ENCODE measurements at places on chromosomes 11 and 22.

DNA sequence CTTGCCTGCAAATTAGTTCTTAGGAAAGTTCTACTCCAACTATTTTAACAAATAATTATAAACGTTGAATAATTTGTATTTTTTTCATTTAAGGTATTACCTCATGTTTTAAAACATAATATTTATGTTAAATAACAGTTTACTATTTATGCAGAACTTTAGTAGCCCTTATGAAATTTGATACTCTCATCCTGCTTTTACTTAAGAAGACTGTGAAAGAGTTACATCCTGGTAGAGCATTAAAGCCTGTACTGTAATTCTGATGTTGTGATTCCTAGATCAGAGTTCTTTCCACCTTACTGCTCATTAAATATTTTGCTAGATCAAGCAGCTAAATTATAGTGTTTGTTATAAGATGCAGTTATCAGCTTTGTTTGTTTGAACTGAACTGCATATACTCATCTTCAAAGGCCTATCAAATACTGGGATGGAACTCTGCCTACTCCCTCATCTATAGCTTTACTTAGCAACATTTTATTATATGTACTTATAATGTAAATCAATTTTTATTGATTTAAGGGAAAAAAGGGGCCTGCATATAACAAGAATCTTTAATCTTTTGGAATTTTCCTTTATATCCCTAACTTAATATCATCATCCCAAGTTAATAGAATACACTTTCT lies 304.2 kb downstream of the DYNC2H1 start:
- DNase-seq: no peak

- DNase-seq: no peak
These were observed 50.6 kb downstream of the LDLRAD3 start for GRCh38 chr11:35994421-35994820.

GRCh38 chr11:32435511-32435941 lies at the start of gene WT1:
TSS of gene WT1 (minus strand) at chr11:32435539.
- DNase-seq: no peak

DNA sequence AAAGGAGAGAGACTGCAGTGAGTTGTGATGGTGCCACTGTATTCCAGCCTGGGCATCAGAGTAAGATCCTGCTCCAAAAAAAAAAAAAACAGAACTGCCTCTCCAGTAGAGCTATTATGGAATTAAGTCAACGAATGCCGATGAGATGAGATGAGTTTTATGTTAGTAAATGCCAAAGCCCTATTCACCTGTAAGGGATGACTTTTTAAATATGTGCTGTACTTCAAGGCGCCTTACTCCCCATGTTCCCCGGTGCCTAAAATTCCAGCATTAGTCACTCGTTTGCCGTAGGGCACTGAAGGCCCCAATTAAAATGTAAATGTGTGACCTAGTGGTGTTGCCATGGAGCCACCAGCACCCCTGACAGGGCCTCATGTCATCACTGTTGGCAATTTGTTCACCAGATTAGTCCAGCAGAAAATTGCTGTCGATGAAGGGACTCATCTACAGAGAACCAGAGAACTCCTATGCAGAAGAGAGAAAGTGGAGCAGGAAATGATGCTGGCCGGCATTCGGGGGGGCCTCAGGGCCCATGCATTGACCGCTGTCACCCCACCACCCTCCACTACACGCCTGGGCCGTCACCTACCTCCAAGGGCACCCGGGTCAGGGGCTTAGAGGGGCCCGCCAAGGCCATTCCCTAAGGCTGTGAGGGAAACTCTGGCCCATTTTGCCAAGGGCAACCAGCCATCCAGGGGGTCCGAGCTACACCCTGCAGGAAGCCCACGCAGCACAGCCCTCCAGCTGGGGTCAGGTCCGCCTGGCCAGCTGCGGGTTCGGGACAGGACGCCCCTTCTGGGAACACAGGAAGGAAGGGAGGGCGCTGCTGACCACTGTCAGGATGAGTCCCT lies 17.8 kb downstream of the LIF start:
- DNase-seq: no peak

DNA sequence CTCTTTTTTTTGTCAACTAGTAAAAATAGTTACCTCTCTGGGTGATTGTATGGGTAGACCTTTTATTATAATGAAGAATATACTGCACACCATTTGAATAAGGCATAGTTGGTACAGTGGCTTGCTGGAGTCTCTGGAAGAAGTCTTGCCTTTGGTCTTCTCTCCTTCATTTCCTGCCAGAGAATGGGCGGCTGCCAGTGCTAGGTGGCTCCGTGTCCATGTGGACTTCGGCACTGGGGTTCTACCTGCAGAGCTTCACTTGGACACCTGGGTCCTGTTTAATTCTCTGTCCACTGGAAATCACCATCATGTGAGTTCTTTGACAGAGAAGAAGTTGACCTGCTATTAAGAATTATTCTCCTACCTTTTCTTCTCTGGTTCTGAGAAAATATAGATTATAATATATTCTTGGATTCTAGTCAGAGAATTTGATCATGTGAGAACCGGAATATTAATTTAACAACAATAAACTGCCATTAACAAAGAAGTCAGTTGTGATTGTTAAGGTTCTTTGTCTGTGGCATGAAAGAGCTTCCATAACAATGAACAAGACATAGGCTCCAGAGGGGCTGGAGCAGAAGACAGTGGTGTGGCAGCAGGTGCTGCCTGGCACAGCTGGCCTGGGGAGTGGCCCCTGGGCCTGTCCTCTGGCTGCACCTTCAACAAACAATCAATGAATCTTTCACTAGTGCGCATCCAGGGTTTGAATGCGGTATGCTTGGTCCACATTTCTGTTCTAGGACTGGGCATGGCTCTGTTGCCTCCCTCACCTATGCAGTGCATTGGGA lies 77.5 kb downstream of the PPFIBP2 start:
- no peak for DNase-seq

DNA sequence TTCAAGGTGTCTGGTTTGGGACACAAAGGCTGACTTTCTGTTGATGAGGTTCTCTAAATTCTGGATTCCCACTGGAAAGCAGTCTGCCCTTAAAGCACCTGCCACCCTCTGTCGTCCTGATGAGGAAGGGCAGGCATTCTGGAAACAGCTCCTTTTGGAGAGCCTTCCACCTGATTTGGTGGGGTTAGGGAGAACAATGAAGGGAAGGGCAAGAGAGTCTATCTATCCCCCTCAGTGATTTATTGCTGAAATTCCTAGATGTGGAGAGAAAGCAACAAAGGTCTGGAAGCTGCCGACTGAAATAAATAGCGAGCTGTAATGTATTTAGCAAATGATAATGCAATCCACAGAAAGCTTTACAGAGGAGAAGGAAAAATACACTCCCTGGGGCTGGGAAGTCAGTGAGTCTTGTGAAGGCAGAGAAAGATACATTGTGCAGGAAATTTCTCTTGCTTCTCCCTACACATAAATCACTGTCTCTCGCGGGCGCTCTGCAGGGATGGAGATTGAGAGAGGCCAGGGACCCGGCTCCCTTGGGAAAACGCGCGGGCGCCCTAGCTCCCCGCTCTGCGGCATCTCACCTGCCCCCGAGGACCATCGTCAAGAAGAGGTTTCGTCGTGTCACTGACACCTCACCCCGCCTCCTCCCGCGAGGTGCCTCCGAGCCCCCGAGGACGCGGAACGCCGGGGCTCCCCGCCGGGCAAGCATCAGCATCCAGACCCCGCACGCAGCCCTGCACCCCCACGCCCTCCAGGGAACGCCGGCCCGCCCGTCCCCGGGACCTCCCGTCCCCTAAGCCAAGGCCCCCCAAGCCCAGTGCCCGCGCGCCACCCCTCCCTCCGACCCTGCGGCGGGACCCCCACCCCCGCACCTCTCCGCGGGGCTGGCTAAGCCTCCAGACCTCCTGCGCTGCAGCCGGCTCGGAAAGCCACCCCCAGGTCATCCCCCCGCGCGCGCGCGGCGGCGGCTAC lies 673 bp downstream of the CDON start:
- DNase-seq: no peak

Data from left lung (tissue), 14 donors.